Neural progenitor cell (in vitro differentiated cells): ENCODE measurements at places on chromosomes 13 and 19. TPM values are rescaled to one million over a fixed set of nuclear protein-coding genes. Genes with fewer than 3 reads are reported as not detected.

The CGB5 gene
- total RNA-seq = not detected in 2 replicates

- DNase-seq = no peak
These were observed 93.1 kb upstream of the ZNF507 start for GRCh38 chr19:32252333-32252669.

DNA sequence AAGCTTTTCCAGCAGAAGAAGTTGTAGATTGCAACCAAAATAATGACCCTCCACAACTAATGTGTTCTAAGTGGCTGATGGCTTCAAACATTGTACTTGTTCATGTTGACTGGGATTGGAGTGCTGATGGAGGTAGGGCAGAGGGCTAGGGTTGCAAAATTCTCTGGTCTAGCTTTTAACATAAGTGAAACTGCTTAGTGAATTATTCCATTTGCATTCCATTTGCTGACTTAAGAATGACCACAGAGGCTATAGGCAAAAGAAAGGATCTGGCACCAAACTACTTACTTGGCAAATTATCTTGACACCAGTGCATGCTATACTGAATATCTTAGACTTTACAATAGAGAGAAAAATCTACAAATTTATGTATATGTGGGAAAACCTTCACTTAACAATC, 287.0 kb downstream of the FGF9 start:
- DNase-seq = no peak

DNA sequence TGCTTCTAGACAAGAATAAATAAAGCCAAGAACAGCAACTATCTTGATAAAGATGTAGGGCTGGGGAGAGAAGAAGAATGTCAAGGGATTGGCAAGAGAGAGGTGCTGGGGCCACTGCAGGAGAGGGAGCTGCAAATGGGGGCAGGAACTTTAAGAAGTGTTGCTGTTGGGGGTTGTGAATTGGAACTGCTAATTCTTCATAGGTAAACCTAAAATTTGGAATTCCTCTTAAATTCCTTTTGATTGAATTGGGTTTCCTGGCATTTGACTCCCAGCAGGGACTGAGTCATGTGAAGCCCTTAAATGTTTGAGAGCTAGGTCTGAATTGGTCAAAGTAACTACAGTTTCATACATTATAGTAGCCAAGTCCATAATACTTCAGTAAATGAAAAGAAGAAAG, 305.6 kb upstream of the TMTC4 start:
- DNase-seq = no peak

The CD320 gene
- 22.4 and 52.5 TPM in 2 replicates for total RNA-seq

DNA sequence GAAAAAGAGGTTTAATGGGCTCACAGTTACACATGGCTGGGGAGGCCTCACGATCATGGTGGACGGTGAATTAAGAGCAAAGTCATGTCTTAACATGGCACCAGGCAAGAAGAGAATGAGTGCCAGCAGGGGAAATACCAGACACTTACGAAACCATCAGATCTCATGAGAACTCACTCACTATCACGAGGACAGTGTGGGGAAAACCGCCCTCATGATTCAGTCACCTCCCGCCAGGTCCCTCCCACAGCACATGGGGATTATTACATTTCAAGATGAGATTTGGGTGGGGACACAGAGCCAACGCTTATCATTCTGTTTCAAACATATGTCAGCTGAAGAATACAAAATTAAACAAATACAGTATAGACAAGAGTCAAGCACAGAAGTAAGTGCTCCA, 165.1 kb downstream of the PCCA start:
- DNase-seq = no peak

DNA sequence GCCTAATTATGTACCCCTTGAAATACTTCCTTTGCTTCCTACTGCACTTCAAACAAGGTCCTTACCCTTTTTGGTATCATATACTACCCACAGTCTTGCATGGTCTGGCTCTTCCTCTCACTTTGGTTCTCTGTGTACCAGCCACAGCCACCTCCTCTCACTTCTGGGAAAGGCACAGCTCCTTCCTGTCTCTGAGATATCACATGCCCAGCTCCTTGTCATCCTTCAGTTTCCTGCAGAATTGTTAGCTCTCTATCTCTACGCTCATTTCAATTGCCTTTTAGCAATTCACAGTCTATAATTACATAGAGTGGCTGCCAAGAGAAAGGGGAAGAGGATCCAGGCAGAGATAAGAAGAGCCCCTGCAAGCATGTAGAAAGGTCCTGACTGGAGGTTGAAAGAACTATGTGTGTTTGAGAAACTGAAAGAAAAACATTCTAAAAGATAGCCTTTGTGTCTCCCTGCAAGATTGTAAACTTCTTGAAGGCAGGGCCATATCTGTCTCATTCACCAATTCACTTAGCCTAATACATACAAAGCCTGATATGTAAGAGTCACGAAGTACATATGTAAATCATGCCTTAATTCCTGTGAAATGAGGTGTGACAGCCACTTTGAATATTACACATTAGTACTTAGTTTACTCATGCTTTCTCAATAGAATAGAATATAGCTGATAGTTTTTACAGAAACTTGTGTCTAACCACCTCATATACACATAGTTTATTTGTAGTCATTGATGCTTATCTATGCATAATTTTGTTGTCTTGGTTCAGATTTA, 933.1 kb downstream of the DIAPH3 start:
- DNase-seq = no peak

GRCh38 chr13:112740502-112741131, 50.8 kb downstream of the ATP11A start:
- no peak for DNase-seq
